ENCODE measurements at places on chromosomes 5 and 9.

GRCh38 chr9:75116306-75116705, 28.0 kb downstream of the OSTF1 start:
- DNase-seq: no peak

DNA sequence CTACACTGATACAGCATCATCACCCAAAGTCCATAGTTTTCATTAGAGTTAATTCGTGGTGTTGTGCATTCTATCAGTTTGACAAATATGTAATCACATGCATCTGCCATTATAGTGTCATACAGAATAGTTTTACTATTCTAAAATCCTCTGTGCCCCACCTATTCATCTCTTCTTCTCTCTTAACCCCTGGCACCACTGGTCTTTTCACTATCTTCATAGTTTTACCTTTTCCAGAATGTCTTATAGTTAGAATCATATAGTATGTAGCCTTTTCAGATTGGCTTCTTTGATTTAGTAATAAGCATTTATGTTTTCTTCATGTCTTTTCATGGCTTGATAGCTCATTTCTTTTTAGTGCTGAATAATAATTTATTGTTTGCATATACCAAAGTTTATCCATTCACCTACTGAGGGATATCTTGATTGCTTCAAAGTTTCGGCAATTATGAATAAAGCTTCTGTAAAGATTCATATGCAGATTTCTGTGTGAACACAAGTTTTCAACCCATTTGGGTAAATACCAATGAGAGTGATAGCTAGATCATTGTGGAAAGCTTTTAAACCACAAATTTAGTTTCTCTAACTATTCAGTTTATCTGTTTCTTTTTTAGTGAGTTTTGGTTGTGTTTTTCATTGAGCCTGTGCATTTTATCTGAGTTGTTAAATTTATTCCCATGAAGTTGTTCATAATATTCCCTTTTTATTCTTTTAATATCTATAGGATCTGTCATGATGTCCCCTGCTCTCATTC, 84.9 kb downstream of the RALGPS1 start:
- DNase-seq: no peak

- DNase-seq: no peak
Measured at GRCh38 chr9:37480759-37481158, 5.0 kb upstream of the POLR1E start.

DNA sequence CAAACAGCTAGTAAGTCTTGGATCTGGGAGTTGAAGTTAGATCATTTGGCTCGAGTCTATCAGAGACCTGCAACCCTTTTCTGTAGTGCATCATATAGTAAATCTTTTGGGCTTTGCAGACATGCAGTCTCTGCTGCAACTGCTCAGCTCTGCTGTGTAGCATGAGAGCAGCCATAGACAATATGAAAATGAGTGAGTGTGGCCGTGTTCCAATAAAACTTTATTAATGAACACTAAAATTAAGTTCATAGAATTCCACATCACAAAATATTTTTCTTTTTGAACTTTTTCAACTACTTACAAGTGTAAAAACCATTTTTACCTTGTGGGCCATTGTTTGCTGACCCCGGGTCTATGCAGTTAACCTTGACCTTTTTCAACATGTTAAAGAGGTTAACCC, 35.2 kb downstream of the ROPN1L start:
- DNase-seq: no peak

- no peak for DNase-seq
Measured at GRCh38 chr5:115686051-115686737, 60.4 kb upstream of the TMED7 start.

DNA sequence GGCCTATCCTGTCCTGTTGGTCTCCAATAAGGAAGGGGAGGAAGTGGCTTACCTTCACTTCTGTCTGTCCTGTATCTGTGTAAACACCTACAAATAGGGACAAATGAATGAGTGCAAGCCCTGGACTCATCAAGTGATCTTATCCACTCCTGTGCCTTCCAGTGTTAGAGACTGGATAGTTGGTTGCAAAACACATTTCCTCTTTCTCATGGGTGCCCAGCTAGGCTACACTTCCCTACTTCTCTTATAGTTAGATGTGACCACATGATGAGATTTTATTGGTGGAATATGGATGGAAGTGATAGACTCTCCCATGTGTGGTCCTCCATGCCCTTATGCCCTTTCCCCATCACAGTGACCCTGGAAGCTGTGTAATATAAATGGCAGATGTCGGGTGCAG, 16.9 kb upstream of the PFDN1 start:
- DNase-seq: no peak

GRCh38 chr5:1009359-1010180, 968 bp downstream of the NKD2 start:
- DNase-seq: no peak

- no peak for DNase-seq
Measured at GRCh38 chr5:150065886-150066285, 20.5 kb downstream of the CSF1R start.

DNA sequence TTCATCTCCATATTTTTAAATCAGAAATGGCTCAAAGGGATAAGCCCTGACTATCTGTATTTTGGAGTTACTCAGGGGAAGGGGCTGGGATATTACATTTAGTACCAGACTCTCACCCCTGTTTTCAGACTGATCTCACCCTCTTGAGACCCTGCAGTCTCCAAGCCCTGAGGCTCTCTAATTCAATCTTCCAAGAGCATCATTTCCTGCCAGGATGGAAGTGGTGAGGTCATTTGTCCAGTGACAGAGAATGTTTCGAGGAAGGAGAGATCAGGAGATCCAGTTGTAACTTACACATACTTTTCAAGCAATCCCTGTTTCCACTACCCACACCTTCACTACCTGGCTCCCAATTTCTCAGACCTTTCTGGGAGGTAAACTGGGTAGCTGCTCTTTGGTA, 295.5 kb upstream of the EFNA5 start:
- no peak for DNase-seq

DNA sequence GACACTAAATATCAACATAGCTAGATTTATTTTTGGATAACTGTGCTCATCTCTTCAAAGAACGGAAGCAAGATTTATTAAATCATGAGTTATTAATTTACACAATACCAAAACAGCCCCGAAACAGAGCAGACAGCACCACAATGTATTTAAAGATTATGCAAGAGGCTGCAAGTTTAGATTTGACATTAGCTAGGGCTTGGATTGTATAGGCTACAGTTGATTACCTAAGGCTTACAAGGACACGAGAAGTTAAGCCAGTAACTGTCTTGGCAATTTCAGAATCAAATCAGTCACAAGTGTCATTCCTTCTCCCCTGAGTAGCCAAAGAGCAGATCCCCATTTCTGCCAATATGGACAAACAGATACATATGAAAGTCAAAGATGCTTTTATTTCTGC, 152.6 kb downstream of the MED27 start:
- no peak for DNase-seq

DNA sequence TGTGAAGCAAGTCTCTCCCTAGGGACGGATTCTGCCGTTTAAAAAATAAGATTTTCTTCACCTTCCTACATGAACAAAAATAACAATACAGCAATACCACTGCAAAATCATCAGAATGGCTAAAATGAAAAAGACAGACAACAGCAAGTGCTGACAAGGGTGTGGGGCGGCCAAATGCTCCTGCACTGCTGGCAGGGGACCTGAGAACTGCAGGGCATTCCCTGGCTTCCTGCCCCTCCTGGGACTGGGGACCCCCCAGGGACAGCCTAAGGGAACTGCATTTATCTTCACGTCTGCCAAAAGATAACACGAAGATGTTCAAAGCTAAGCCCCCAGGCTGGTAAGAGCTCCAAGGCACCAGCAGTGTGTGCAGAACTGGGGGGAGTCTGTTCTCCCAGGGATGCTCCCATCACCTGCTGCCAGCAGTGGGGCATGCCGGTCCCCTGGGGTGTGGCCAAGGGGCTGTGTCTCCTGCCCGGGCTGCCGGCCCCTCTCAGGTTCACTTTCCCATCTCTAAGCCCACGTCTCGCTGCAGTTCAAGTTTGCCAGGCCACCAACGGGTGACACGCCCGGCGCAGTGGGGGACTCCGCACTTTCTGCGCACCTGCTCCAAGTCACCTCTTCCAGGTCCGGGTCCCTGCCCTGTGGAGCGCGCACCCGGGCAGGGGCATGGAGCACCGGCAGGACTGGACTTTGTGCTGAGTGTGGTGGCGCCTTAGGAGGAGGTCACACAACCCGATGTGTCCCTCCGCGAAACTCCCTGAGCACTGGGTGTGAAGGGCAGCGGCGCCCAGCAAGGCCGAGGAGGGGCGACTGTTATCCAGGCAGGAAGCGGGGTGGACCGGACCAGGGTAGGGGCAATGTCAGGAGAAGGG, 4.5 kb upstream of the EGFL7 start:
- DNase-seq: no peak

GRCh38 chr5:68419637-68420452, 204.3 kb downstream of the PIK3R1 start:
- no peak for DNase-seq

GRCh38 chr9:1404940-1405339, 354.8 kb downstream of the DMRT2 start:
- DNase-seq: no peak

DNA sequence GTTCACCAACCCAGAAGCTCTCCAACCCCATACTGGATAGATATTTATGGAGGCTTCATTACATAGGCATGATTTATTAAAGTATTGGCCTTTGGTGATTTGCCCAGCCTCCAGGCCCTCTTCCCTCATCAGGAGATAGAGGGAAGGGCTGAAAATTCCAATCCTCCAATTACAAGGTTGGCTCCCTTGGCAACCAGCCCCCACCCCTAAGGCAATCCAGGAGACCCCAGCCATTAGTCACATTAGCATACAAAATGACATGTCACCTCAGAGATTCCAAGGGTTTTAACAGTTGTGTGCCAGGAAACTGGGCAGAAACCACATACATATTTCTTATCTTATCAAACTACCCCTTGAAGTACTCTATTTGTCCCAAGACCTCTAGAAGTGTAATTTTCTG, 210.0 kb downstream of the HINT1 start:
- DNase-seq: no peak

DNA sequence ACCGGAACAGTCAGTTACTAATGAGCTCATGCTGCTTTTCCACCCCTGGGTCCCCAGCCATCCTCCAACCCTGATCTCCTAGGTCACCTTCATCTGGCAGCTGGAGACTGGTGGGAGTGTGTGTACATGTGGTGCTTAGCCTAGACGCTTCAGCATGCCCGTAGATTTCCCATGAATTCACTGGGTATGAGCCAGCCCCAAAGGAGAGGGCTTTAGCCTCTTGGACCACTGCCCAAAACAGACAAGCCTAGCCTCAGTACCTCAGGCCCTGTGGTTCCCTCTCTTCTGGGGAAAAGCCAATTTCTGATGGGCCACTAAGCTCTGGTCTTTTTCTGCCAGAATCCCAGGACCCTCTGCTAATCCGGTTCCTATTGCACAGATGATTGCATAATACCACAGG, 48.0 kb upstream of the ASTN2 start:
- DNase-seq: no peak

DNA sequence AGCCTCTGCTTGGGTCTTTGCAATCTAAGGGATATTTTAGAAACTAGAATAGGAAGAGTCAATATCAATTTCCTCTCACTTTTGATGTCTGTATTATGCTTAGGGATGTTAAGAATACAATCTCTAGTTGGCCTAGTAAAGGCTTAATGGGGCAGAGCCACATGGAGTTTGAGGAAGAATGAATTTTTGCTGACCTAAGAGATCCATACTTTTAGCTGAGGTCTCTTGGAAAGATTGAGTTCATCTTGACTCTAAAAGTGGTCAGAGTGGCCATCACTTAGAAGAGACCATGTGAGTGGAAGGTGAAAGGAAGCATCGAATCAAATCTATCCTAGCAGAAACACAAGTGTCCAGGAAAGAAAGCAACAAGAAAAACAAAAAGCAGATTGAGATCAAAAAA, 92.2 kb upstream of the SLC28A3 start:
- DNase-seq: no peak
